ENCODE measurements at places on chromosomes 16 and 17.

DNA sequence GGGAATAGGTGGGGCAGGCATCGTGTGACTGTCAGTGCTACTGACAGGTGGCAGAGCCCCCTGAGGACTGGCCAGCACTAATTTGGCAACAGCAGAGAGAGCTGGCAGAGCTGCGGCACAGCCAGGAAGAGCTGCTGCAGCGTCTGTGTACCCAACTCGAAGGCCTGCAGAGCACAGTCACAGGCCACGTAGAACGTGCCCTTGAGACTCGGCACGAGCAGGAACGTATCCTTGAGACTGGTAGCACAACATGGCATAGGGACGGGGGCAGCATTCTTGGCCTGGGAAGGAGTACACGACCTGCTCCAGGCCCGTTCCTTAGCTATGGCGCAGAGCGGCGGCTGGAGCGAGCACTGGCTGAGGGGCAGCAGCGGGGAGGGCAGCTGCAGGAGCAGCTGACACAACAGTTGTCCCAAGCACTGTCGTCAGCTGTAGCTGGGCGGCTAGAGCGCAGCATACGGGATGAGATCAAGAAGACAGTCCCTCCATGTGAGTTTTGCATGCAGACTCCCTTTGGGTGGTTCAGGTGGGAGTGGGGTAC is 3.0 kb upstream of the NRN1L start:
- DNase-seq = no peak

DNA sequence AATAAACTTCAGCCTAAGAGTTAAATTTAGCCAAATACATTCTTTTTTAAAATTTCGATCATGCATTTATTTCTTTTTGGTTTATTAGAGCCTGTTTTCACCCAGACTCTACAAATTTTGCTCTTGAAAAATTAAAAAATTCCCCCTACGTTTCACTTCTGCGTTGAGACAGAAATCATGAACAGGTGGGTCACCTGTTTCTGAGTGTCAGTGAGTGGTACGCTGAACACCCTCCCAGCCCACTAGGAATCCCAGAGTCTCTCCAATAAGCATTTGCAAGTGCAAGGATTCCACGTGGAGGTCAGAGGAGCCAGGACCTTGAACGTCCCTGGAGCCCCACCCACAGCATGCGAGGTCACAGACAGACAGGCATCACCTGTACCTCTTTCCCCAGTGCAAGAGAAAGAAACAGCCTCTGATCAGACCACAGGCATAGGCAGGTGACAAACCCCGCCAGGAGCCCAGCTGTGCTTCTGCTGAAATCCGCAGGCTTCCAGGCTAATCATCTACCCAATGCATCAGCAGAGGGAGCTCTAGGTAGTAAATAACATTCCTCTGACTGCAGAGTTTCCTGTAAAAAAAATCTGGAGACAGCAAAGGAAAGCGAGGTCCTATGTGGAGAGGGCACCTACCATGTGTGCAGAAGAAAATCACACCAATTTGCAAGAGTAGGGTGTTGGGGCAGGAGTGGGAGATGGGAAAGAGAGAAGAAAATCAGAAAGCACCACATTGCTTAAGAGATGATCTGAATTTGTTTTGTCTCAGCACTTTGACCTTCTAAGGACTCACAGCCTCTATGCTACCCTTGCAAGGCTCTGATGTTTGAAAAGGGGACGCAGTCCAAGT is 5.9 kb upstream of the XYLT1 start:
- no peak for DNase-seq

DNA sequence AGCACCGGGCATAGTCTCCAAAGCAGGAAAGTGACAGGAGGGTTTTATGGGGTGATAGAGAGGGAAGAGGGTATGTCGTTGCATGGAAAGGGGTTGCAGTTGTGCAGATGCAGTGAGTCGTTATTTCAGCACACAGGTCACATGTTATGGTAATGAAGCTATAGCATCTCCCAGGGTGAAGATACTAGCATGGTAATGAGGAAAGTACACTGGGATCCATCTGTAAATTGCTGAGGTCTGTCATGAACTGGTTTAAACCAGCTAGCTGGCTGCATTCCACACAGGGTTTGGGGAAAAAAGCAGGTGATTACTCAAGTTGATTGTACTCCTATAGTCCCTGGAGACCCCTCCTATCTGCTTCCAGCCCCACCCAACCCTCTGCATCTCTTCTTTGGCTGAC is 11.7 kb downstream of the COX11 start:
- DNase-seq = no peak

DNA sequence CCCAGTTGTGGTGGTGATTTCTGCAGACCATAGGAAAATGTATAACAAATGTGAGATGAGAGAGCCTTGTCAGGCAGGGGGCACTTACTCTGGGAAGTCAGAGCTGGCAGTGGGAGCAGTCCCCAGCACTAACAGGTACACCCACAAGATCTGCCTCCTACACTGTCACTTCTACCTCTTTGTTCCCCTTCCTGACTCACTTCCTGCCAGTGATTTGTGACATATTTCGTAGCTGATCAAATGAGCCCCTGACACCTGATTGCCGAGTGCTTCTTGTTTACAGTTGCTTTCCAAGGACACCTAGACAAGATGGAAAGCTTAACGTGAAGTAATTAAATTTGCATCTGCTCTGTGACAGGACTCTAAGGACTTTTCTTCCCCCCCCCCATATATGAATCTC is 40.5 kb downstream of the FTO start:
- DNase-seq = no peak

DNA sequence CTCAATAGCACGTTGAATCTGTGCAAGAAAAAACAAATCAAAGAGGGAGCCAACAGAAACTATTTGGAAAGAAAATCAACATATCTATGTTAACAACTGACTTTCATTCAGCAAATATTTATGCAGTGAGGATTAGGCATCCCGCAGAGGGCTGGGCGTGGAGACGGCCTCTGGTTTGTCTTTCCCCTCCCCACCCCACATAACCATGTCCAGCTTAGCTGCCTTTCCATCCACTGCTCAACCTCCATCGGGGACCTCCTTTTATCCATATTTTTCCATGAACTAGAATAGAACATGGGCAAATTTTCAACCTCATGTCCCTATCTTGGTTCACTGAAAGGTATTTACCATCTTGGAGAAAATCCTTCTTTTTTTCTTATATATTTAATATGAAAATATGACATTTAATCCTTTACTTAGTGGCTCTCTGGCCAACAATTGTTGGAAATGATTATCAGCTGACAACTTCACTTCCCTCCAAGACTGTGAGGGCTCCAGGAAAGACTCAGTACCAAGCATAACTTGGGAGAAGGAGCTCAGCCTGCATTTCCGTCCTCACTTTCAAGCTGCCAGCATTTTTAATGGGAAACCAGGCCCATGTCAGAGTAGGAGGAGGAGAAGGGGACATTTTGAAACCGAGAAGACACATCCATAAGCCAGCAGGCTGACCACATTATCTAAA is 462.6 kb upstream of the MAF start:
- no peak for DNase-seq

DNA sequence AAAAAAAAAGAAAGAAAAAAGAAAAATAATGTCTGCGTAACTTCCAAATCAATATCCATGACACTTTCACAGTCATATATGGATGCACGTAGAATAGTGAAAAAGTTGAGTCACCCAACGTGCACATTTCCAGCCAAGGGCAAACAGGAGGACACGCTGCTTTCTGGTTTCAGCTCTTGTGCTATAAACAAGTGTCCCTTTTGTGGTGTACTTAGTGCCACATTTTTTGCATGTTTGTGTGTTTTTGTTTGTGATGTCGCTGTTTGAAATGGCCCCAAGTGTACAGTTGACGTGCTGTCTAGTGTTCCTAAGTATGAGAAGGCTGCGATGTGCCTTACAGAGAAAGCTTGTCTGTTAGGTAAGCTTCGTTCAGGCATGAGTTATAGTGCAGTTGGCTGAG is 2.9 kb downstream of the CHD9 start:
- no peak for DNase-seq

DNA sequence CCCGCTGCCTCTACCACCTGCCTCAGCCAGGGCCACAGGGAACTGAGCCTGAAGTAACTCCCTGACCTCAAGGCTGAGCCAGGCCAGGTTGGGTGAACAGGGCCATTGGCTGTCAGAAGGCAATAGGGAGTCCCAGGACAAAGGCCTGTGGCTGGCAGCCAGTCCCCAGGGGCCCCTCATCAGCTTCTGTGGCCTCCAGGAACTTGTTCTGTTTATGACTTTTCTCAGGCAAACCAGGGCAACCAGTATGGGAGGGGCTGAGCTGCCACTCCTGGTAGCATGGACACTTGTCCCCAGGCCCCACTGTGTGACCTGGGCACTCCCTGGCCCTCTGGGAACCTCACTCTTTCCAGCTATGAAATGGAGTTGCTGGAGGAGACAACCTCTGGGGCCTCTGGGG is 40.1 kb downstream of the CPNE2 start:
- no peak for DNase-seq

GRCh38 chr16:48193846-48194245 is 38.1 kb upstream of the ABCC12 start:
- DNase-seq = no peak

GRCh38 chr17:732902-733720 is 715 bp downstream of the TLCD3A start:
- DNase-seq = no peak

GRCh38 chr17:82463925-82464566 is 5.5 kb downstream of the NARF start:
- DNase-seq = no peak

- no peak for DNase-seq
Observed at GRCh38 chr16:84278968-84279367, 15.7 kb upstream of the WFDC1 start.

DNA sequence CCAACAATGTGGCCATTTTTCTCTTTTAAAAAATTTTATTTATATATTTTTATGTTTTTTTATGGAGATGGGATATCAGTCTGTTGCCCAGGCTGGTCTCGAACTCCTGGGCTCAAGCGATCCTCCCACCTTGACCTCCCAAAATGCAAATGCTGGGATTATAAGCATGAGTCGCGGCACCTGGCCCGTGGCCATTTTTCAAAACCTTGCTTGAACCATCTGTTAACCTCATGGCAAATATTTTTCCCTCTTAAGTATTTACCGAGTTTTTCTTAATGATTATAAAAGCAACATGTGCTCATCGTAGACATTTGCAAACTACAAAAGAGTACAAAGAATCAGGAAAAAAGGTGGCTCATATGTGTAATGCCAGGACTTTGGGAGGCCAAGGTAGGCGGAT is 127.6 kb downstream of the ABCC6 start:
- DNase-seq = no peak

DNA sequence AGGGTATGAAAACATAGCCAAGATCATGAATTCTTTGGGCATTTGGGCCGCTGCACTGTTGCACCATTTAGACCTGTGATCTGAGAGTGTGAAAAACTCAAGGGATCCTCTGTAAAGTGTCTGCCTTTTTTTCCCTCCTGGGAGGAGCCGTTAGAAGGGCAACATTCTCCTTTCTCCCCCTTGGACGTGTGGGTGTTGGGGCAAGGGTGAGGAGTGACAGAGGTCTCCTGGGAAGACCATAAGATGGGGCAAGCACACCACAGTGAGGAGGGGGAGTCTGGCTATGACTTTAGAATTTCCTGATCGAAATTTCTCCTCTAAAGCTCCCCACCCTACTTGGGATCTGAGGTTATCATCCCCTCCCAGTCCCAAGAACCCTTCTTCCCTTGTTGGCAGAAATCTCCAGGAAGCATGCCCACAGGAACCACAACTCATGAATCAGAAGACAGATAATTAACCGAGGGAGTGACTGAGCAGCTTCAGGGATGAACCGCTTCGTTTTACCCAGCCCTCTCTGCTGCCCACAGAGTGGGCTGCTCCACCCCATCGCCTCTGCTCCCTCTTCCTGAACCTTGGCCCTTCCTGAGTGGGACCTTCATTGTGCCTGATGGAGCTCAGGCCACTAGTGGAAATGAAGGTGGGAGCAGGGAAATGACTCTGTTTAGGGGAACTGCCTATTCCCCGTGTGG is 4.2 kb downstream of the ITGB3 start:
- no peak for DNase-seq

- DNase-seq = no peak
Observed at GRCh38 chr17:39755554-39756379, 18.0 kb downstream of the GRB7 start.

GRCh38 chr17:2250140-2251095 is 53.2 kb downstream of the SMG6 start:
- DNase-seq = no peak

- DNase-seq = no peak
Observed at GRCh38 chr16:68367030-68367429, 56.2 kb downstream of the PRMT7 start.

- no peak for DNase-seq
Observed at GRCh38 chr16:804193-805048, 3.9 kb upstream of the GNG13 start.

DNA sequence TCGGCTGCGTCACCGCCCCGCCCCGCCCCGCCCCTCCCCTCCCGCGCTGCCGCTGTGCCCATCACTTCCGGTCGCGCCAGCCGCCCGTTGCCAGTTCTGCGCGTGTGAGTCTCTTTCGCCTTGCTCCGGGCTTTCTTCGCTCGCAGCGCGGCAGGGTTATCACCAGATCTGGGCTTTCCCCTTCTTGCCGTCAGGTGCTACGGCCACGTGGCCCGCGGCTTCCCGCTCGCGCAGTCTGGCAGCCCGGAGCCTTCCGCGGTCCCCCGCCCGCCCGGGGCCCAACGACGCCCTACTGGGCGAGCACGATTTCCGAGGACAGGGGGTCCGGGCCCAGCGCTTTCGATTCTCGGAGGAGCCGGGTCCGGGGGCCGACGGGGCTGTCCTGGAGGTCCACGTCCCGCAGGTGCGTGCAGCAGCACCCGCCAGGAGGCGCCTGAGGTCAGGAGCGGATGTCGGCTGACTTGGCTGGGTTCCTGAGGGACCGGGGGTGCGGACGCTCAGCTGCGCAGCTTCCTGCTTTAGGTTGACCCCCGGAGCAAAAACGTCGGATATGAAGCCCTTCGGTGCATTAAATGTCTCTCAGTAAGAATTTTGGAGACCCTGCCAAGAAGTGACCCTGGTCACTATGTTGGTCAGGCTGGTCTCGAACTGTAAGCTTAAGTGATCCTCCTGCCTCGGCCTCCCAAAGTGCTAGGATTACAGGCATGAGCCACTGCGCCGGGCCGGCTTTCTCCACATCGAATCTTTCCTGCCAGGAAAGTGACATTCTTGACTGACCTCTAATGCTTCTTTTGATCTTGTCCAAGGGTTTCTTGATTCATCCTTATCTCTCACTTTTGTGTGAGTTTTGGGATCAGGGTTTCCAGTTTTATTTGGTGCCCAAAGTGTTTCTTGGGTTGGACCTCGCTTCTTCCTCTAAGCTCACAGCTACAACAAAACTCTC is at the start of gene METTL23:
Gene METTL23 (plus strand): TSS at position 64 of the 943 bp plus-strand sequence. CDS start 2,872 bp downstream, outside the sequence.
- no peak for DNase-seq

GRCh38 chr17:41278176-41278955 is 2.9 kb downstream of the KRTAP9-7 start:
- no peak for DNase-seq

GRCh38 chr17:36535669-36536081 is 888 bp downstream of the PIGW start:
- DNase-seq = no peak

- DNase-seq = no peak
Observed at GRCh38 chr16:1277617-1278282, 21.9 kb downstream of the TPSD1 start.

- no peak for DNase-seq
Observed at GRCh38 chr17:1270210-1271029, at the start of gene BHLHA9. Gene BHLHA9, plus strand, starts transcription at chr17:1270444. Its CDS starts 120 bp downstream, at chr17:1270564.

Measured in cerebellar nuclear complex (tissue), 1 donor.